T-helper 17 cell (primary cell): ENCODE measurements at places on chromosomes 6 and 20. TPM values are rescaled to one million over a fixed set of nuclear protein-coding genes. Genes with fewer than 3 reads are reported as not detected.

GPX5 gene
- not detected for total RNA-seq

- no peak for DNase-seq
Measured at GRCh38 chr6:25334793-25335192, 55.6 kb downstream of the CARMIL1 start.

DNA sequence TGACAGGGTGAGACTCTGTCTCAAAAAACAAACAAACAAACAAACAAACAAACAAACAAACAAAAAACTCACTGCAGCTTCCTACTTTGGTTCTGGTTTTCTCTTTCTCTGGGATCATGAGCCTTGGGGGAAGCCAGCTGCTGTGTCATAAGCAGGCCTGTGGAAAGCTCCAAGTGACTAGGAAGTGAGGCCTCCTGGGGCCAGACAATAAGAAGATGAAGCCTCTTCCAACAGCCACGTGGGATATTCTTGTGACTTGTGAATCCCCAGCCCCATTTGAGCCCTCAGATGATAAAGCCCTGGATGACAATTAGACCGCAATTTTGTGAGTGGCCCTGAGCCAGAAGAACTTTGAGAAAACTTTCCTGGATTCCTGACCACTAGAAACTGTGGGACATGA lies 11.4 kb downstream of the HLA-A start:
- no peak for DNase-seq

DNA sequence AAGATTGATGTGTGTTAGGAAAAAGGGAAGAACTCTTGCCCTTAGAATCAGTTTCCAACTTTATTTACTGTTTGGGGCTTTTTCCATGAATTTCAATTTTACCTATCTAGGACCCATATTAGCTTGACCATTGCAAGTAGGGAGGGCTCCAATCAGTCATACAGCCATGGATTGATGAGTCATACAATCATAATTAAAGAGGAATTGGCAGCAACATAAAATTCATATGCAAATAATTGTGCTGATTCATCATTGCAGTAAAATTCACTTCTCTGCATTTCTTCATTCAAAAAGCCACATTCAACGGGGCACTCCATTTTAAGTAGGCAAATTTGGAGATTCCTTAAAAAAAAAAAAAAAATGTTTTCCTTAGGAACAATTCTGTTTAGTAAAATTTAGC lies 1016.4 kb downstream of the KIF16B start:
- no peak for DNase-seq

DNA sequence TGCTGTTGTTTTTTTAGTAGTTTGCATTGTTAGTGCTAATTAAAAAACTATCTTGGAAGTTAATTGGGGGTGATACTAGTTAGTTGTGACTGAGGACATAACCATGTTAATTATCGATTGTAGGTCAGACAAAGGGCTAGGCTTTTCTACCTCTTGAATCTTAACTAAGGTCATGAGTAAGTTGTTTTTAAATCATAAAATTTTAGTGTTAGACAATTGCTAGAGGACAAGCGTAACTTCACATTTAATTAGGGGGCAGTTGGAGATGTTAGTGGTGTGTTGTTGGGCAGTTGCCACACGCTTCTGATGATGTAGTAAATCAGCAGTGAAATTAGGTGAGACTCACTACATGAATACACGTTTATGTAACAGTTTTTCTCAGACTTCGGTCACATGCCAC lies 619.1 kb upstream of the FLRT3 start:
- no peak for DNase-seq

BPIFB4 gene
- total RNA-seq = not detected

- DNase-seq = peak; percentile 60
Measured at GRCh38 chr20:62929051-62929538, 2.8 kb upstream of the DIDO1 start.

- DNase-seq = no peak
Measured at GRCh38 chr6:80289727-80290126, 183.3 kb downstream of the BCKDHB start.

JPH2 gene
- not detected for total RNA-seq

- DNase-seq = no peak
Measured at GRCh38 chr6:1087154-1087843, 224.6 kb upstream of the FOXQ1 start.

DNA sequence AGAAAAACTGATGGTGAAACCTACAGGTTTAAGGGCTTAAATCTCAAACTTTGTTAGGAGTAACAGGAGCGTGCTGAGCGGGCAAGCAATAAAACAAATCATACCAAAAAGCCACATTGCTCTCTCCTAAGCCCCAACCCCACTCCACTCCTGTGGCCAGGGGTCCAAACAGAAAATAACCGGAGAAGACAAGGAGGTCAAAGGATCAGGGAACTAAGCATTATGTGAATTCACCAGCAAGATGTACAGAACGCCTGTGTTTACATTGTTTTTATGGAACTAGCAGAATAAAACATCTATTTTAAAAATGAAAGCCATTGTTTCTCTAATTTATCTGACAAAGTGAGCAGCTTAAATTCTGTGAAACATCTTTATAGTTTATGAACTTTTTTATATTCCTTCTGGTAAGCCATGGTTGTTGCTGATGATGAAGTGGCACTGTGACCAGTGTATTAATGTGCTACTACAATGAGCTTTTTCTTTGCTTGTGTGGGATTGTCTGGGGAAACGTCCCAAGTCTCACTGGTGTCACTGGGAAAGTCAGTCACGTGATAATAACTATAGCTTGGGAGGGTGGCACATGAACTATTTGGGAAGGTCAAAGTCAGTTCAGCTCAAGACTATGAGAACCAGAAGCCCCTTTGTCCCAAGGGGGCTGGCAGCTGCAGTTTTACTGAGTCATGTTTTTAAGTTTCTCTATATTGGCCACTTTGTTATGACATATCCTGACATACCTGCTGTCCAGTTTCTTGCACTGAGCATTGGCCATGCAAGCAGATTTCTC lies 9.8 kb downstream of the FAM210B start:
- DNase-seq = no peak

DNA sequence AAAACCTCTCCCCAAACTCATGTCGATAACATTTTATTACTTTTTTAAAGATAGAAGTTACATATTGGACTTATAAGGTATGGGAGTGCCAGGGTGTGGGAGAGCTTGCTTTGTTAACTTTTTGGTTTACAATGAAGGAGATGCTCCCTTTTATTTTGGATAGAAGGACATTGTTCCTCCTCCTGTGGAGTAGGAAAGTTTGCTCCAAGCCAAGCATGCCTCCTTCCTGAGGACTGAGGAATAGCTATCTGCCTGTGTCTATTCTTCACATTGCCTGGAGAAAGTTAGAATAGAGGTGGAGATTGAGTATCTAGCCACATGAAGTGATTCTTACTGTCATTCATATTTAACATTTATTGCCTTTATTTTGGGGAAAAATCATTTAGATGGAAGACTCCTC lies 71.9 kb downstream of the EYA4 start:
- no peak for DNase-seq

DNA sequence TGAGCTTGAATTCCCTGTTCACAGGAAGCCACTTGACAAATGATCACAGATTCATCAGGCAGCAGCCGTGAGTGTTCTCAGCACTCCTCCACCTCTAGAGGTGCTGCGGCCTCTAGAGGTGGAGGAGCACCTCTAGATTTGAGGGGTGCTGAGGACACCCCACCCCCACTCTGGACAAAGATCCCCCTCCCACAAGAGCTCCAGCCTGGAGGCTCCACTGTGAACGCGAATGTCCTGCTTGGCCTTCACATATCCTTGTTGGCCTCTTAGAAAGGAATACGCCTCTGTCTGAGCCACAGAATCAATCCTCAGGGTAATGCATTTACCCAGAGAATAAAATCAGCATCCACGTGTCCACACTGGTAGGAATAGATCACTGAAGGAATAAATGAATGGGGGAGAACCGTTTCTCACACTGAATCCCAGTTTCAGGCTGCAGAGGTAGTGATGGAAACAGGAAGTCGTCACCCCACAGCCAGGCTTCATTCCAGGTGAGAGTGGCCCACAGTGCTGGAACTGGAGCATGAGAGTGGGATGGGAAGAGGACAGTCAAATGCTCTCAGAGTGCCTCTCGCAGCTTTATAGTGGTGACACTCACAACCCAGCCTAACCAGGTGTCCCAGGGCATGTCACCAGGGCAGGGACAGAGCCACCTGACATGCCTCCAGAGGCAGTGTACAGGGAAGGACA lies 16.6 kb downstream of the NPEPL1 start:
- DNase-seq = no peak

CCN6 gene
- total RNA-seq = not detected

GRCh38 chr6:159753081-159753872 lies 8.6 kb upstream of the ACAT2 start:
- no peak for DNase-seq

GRCh38 chr6:31681135-31681671 lies 336 bp upstream of the LY6G5C start:
- no peak for DNase-seq

- no peak for DNase-seq
Measured at GRCh38 chr20:46070215-46070900, 19.4 kb downstream of the NCOA5 start.

- DNase-seq = no peak
Measured at GRCh38 chr6:162226803-162227202, 500.8 kb downstream of the PRKN start.

FNDC11 gene
- total RNA-seq = 0.44 TPM

DNA sequence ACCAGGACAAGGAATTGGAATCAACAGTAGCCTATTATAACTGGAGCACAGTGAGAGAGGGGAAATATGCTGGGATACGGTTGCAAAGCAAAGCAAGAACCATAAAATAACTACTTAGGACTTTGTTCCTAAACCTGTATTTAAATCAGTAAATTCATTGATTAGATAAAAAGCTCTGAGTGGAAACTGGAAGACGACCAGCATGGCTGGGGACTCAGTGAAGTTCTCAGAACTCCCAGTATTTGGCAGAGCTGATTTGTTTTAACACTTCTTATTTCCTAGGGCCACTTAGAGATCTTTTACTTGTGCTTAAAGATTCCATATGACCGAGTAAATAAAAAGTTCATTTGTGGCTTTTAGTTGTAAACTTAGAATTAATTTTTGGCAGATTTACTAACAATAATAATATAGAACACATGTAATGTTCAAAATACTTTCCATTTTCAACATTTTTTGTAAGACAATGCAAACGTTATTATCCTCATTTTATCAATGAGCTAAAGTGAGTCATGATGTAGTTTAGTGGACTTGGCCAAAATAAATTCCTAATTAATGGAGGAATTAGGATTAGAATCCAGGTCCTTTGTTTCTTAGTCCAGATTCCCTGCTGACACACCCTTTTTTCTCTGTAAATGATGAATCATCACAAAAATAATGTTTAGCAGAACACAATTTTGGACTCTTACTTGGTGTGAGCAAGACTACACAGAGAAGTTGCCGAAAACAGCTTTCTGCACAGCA lies 392.9 kb downstream of the GJA1 start:
- DNase-seq = no peak

PRR3 gene
- 11.2 TPM for total RNA-seq

LY6G6D gene
- not detected for total RNA-seq

NFATC2 gene
- 51.0 TPM for total RNA-seq

SYNE1 gene
- total RNA-seq = 131 TPM

KCNQ5 gene
- total RNA-seq = 3.3 TPM

BTNL2 gene
- not detected for total RNA-seq

DNA sequence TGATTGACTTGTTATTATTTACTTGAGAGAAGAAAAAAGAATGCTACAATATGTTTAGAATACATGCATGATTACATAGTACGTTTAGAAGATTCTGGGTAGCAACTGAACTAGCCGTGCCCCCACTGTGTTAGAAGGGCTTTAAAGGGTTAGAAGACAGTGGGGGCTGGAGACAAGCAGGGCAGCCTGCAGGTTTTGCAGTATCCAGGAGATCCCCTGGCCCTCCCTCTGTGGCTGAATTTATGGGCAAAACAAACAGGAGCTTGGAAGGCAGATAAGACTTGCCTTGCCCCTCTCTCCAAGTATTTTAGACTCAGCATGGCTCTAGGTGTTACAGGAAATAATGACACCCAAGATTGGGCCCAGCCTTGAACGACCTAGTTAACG lies 179.2 kb downstream of the CLIC5 start:
- no peak for DNase-seq

DNA sequence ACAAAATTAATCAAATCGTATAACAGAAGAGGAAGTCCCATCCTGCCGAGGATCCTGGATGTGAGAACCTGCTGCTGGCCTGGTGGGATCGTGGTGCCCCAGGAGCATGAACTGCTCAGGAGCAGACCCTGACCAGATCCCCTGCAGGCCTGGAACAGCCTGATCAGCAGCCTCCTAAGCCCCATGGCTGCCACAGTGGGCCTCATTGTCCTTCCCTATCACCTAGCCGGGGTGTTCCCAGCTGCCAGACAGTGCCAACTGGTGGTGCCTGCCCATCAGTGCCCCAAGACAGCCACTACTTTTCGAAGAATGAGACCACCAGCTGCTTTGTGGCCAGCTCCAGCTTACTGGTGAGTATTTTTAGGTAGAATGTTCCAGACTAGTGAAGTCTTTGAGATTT lies 19.6 kb upstream of the MAS1L start:
- DNase-seq = no peak

ANKEF1 gene
- 2.3 TPM for total RNA-seq

MUC22 gene
- not detected for total RNA-seq

CLVS2 gene
- not detected for total RNA-seq

DNA sequence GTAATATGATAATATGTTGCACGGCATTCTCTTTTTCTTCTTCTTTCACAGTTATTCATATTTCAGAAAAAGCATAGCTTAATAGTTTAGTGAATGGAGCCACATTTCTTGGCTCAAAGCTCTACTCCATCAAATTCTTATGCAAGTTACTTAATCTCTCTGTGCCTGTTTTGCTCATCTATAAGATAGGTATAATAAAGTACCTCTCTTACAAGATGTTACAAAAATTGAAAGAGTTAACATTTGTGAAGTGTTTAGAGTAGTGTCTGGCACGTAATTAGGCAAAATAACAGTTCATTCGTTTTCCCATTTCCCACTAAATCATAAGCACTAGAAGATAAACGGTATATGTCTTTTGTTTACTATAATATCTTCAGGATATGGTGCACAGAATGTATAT lies 1304.4 kb upstream of the EYS start:
- DNase-seq = no peak

MAN1A1 gene
- 19.6 TPM for total RNA-seq

DNA sequence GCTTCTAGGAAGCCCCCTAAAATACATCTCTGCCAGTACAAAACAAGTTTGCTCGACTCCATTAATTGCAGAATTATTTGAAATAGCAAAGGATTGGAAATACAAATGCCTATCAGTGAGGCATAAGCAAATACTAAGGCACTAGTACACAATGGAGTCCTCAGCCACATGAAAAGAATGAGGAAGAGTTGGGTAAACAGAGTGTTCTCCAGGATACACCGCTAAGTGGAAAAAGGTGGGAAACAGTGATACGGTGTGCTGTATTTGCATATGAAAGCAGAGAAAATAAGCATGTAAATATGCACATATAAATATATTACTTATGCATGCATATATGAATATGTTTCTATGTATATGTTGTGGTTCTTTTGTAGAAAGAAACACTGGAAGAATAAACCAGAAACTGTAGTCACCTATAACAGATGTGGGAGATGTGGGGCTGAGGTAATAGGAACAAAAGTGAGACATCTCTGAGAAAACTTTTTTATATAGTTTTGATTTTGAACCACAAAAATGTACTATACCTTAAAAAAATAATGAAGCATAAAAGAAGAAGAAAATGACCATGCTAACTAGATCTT lies 143.4 kb upstream of the MYLIP start:
- DNase-seq = no peak

- DNase-seq = no peak
Measured at GRCh38 chr20:6744805-6745204, 22.7 kb upstream of the BMP2 start.
